ENCODE measurements at places on chromosomes 12 and 14.

DNA sequence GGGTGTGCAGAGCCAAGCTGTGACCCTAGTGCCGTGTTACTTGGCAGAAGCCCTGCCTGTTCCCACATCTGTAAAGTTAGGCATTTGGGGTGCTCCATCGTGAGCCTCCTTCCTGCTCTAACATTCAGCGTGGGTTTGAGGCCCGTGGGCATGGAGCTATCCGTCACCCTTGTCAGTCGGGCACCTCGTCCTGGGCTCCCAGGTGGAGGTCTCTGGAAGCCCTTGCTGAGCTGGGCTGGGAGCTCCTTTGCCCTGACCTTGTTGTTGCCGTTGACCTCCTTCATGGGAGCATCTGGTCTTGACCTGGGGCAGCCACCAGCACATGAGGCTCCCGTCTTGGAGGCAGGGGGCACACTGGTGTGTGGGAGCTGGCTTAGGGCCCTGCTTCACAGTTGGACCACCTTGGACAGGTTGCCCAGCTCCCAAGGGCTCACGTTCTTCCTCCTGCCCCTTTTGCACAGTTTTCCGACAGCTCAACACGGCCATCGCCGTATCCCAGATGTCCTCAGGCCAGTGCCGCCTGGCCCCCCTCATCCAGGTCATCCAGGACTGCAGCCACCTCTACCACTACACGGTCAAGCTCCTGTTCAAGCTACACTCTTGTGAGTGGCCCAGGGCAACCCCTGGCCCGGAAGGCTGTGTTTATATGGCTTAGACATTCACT is 18.5 kb downstream of the HIP1R start:
- no peak for DNase-seq

- DNase-seq: no peak
These were observed 216.6 kb downstream of the GLT1D1 start for GRCh38 chr12:129069886-129070285.

DNA sequence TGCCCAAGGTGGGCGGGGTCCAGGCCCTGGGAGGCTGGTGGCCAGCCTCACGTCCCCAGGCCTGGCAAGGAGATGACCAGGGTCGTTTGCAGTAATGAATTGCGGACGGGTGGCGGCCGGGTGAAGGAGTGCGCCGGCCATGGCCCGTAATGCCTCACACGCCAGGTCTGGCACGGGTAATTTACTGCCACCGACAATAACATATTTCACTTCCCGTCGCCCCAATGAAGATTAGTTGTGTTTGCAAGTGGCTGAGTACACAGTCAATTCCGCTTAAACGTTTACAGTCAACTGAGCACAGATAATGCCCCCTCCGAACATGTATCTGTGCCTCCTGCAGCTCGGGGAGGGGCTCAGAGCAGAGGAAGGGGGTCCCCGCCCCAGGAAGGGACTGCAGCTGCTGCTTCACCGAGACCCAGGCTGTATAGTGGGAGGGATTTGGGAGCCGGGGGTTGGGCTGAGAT is 48.3 kb downstream of the MVK start:
- no peak for DNase-seq

DNA sequence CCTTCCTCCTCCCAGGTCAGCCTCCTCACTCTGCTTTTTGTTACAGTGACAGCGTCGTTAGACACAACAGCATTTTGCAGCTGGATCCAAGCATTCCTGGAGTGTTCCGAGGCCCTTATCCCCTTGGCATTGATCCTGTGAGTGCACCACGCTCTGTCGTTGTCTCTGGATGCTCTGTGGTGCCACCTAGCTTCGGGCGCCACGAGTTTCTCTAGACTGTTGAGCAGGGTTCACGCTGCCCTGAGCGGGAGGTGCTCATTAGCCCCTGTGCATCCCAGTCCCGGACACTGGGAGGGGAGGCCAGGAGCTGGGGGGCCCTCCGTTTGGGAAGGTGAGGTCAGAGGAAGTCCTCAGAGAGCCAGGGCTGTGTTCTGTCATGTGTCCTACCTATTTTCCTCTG is 17.3 kb upstream of the DNAH10 start:
- DNase-seq: no peak

- no peak for DNase-seq
These were observed 581.3 kb downstream of the TMEM121 start for GRCh38 chr14:106107703-106108102.

DNA sequence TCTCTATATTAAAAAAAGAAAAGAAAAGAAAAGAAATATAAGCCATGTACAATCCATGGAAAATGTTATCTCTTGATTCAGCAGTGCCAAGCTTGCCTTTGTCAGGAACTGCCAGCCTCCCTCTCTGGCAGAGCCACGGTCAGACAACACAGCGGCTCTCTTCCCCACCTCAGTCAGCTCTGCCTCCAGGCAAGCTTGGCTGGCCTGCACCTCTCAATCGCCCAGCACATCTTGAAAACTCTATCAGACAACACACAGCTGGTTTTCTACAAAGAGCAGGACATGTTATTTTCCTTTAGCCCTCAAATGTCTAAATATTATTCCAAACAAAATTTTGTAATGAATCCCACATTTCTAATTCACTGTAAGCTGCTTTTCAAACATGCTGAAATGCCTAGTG is 20.0 kb upstream of the GCH1 start:
- DNase-seq: no peak

GRCh38 chr14:62468946-62469345 is 576.3 kb downstream of the KCNH5 start:
- DNase-seq: no peak

DNA sequence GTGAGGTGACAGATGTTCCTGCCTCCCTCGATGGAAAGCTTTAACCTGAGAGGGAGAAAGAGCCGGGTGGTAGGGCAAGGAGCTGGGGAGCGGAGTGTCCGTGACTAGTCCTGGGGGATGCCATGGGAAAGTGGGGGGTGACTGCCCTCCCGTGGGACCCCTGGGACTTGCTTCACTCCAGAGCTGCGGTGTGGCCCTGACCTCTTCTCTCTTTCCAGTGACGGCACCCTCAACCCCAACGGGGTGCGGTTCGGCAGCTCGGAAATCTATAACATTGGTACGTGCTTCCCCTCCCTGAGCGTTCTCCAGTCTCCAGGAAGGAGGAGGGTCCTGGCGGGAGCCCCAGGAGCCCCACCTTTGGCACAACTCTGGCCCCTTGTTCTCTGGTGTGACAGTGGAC is 69.3 kb downstream of the AACS start:
- DNase-seq: no peak

- DNase-seq: no peak
These were observed at the start of gene SSPN for GRCh38 chr12:26195250-26195640. Gene SSPN (plus strand): TSS chr12:26195573. CDS start chr12:26195673, 100 bp downstream.

DNA sequence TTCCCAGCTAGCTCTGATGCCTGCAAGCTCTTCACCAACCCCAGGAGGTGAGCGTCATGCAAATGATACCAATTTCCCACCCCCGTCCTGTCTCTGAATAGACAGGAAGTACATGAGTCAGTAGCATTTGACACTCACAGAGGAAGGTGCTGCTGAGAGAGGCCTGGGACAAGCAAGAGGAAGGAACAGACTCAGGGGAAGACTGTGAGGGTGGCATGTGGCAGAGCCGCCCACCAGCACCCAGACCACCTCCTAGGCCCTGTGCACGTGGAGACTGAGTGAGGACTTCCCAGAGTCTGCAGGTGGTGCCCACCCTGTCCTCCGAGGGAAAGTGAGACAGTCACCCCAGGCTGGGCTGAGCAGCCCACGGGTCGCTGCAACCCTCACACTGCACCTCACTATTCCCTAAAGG is 199.5 kb upstream of the SFSWAP start:
- peak; percentile 11 for DNase-seq

DNA sequence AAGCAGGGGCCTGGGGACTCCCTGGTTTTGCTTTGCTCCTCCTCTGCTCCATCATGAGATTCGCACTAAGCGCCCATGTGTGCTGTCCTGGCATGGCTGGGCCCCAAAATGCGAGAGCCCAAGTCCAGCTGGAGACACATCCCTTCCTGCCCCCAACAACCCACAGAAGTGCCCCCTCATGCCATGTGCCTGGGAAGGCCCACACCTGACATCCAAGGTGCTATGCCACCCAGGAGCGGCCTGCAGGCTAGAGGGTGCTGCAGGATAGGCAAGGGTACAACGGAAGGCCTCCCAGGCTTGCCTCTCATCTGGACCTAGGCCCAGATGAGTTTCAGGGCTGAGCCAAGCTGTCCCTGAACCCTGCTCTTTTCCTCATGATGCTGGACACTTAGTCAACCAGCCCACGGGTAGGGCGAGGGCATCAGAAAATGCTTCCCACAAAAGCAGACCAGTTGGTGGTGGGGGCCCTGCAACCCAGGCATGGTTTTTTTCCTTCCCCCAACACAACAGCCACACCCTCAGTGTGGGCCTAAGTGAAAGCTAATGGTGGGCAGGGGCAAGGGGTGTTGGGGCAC is 13.2 kb upstream of the KRT80 start:
- no peak for DNase-seq

DNA sequence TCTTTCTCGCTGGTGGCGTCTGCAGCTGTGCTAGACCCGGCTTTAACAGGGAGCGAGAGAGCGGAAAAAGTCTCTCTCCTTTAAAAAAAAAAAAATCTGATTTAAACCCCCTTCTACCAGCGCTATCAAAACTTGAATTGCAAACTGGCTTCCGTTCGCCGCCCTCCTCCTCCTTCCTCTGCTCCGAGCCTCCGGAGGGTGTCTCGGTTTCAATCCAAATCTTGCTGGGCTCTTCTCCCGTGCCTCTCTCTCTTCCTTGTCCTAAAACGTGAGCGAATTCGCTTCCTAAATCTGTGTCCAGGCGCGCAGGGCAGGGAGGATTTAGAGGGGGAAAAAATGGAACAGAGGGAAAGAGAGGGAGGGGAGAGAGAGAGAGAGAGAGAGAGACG is 272 bp downstream of the TBX3 start:
- DNase-seq: no peak

DNA sequence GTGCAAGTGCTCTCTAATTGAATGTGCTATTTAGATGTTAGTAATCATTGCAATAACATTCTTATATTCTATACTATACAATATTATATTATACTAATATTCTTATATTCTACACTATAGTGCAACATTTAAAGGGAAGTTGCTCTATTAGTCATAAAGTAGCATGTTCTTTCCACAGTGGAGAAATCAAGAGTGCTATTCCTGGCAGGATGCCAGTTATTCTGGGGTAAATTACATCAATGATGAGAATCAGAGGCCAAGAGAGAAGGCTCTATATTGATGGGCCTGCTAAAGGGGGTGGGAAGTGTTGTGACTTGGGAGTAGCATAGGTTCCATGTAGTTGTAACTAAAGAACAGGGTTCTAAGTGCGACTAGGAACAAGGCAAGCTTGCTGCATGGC is 121.5 kb downstream of the SLC15A5 start:
- no peak for DNase-seq

GRCh38 chr12:113149361-113150150 is at the start of gene CFAP73:
Gene CFAP73 (plus strand): TSS chr12:113149724. CDS start chr12:113149858, 134 bp downstream.
- no peak for DNase-seq

GRCh38 chr12:39616666-39617065 is 2.9 kb downstream of the ABCD2 start:
- DNase-seq: no peak

GRCh38 chr14:62736048-62737043 is 308.9 kb downstream of the KCNH5 start:
- DNase-seq: no peak

GRCh38 chr12:94080341-94081009 is 67.9 kb upstream of the PLXNC1 start:
- no peak for DNase-seq

DNA sequence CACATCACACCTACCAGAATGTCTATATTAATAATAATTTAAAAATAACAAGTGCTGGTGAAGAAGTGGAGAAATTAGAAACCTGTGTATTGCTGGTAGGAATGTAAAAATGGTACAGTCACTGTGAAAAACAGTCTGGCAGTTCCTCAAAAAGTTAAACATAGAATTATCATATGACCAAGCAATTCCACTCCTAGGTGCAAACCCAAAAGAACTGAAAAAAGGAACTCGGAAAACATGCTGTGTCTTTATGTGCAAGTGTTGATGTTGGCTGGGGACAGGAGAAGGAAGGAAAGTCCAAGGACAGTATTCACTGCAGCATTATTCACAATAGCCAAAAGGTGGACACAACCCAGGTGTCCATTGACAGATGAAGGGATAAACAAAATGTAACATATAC is 146.5 kb downstream of the TTC7B start:
- no peak for DNase-seq

GRCh38 chr14:55789406-55789805 is 209.4 kb downstream of the KTN1 start:
- DNase-seq: no peak

DNA sequence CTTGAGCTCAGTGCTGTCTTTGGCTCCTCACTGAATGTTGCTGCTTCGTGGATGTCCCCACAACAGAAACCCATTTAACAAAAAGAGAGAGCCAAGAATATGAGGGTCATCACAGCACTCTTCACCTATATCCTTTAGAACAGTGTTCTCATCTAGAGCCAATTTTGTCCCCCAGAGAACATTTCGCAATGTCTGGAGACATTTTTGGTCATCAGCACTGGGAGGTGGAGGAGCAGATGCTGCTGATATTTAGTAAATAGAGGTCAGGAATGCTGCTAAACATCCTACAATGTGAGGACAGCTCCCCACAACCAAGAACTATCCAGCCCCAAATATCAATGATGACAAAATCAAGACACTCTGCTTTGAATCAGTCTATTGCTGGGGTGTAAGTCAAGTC is 92.5 kb downstream of the BBS10 start:
- no peak for DNase-seq

DNA sequence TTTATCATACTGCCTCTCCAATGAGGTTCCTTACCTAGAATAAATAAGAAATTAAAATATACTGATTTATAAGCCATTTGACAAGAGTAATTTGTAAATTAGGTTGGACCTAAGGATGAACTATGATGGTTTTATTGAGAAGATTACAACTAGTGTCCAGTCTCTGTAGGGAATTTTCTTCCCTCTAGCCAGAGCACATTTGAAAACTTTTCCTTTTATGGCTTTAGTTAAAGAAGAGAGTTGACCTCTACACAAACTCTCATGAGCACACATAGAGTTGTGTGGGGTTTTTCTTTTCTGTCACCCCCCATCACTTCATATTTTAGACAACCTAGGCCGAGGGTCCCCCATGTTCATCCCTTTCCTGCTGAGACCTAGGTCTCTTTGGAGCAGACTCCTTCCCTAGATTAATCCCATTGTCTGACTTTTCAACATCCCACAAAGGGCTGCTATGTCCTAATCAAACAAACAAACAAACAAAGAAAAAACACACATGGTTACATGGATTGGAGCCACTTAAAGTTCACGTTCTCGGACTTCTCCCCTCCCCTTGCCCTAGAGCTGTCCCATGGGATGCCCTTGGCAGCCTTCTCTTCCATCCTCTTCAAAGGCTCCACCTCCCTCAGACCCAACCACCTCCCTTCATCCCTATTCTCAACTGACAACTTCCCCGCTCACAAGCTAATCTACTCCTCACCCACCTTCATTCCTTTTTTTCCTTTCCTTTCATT is 40.7 kb downstream of the GPR135 start:
- DNase-seq: no peak

- DNase-seq: no peak
These were observed 225.0 kb upstream of the ARID2 start for GRCh38 chr12:45504316-45505010.

GRCh38 chr14:101226265-101226602 is 322.7 kb upstream of the RTL1 start:
- no peak for DNase-seq

- no peak for DNase-seq
These were observed 23.9 kb upstream of the SMOC1 start for GRCh38 chr14:69855180-69855832.
